Endodermal cell (in vitro differentiated cells): ENCODE measurements at places on chromosomes 3 and 15.
A peak's percentile ranks its signal among the peaks of the same experiment; 100 is the strongest.

- DNase-seq = no peak
Observed at GRCh38 chr15:96766366-96766765, 435.9 kb downstream of the NR2F2 start.

DNA sequence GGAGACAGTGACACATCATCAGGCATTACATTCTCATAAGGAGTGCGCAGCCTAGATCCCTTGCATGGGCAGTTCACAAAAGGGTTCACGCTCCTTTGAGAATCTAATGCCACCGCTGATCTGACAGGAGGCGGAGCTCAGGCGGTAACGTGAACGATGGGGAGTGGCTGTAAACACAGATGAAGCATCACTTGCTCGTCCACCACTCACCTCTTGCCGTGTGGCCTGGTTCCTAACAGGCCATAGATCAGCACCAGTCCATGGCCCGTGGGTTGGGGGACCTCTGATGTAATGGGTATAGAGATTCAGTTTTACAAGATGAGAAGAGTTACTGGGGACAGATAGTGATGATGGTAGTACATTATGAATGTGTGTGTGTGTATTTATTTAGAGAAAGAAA lies 63.0 kb downstream of the FRMD5 start:
- DNase-seq = no peak

GRCh38 chr3:13019243-13020095 lies 53.8 kb downstream of the IQSEC1 start:
- peak; percentile 94 for DNase-seq

- no peak for DNase-seq
Observed at GRCh38 chr3:36678216-36679013, 85.9 kb downstream of the DCLK3 start.

DNA sequence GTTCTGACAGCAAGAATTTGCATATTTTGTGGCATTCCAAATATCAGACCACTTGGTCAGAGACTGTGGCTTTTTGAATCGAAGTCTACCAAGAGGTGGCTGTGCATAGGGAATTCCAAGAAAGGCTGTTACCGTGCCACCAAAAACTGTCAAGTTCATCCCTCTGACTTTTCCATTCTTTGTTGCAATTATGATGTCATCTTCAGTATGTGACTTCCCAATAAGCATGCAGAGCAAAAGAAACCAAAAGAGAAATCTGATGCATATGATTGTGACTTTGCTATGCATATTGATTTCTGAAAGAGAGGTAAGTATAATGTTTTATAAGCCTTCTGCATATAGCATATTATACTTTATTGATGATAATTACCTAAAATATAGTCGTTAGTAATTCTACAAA lies 6.5 kb downstream of the BCHE start:
- no peak for DNase-seq

DNA sequence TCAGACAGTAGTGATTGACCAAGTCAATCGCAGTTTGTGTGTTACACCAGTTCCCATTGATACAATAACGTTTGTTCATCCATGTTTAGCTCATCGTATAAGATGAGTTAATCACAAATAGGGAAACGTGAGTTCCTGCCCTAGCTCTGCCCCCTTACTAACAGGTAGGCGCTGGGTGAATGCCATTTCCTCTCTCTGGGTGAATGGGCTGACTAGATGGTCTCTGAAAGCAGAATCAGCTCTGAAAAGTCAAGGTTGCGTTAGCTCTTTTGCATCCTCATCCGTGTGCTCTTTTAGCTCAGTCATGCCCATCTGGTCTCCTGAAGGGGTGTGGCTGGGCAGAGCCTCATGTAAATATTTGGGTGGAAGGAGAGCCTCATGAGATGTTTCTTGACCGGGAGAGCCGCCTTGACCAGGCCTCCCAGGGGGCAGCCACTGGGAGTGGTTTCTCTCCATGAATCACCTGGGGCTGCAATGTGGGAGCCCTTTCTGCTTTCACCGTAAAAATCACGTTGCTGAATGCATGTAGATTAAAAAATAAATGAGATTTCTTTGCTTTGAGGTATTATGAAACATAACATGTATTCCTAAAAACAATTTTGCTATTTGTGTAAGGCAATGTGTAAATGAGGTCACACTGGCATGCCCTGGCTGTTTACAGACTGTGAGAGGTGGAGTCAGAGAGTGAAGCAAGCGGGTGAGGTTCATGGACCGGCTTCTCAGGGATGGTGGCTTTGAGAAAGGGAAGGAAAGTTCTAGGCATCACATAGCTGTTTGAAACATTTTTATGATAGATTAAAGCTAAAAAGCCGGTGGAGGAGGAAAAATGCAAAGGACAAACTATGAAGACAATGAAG lies 108.4 kb upstream of the RASGRP1 start:
- no peak for DNase-seq

GRCh38 chr15:48963524-48964113 lies at the start of gene SHC4:
TSS of gene SHC4 (minus strand) at chr15:48963919. CDS start at chr15:48963015, 904 bp downstream.
- peak; percentile 89 for DNase-seq

DNA sequence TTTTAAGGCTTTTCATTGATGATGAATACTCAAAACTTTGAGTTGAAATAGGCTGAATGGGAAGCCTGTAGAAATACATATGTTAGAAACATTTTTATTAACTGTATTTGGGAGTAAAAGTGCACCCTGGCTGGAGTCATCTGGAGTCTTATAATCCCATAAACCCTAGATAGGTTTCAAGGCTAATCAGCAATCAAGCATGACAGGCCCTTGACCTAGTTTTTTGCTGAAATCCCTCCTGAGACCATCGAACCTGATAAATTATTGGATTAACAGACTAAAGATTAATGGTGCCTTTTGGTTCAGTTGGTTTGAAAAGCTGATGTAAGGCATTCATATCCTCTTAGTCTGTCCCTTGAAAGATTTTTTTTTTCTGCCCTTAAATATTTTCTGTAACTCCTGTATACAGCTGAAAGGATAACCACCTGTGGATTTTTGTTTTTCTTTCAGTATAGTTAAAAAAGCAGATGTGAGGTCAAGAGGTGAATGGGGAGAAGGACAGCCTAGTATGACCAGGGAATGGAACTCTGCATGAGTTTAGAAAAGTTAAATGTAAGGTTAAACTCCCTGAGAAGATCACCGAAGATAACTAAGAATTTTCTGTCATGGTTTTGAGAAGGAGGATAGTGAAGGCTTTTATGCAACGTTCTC lies 69.4 kb upstream of the STXBP5L start:
- no peak for DNase-seq

- DNase-seq = no peak
Observed at GRCh38 chr3:46576-46975, 150.0 kb upstream of the CHL1 start.

DNA sequence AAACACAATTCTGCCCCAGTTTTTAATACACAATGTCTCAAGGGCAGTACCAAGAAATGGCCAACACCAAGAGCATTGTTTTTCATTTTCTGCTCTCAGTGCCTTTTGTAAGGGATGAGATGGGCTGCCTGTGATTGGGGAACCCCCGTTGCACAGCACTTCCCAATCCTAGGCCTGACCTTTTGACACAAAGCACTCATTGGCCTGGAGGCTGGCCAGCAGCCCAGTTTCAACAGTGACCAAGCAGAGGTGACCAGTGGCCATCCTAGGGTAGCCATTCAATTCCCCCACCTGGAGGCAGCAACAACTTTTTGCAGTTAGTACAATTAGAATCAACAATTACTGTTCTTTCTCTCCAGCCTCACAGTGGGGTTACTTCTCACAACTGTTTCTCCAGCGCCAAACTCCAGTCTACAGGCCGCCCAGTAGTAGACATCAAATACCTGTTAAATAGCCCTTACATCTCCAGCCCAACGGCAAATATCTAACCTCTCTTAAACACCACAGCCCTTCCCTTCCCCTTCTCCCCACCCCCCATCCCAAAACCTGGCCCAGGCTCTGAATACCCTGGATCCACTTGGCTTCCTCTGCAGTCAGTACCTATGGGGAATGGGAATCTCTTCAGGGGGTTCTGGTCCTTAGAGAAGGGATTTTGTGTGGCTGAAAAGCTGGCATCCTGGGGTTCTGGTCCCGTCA lies 8.9 kb upstream of the LRRC2 start:
- peak; percentile 94 for DNase-seq

- DNase-seq = no peak
Observed at GRCh38 chr3:156760333-156760732, 65.8 kb upstream of the LEKR1 start.

GRCh38 chr3:111584744-111585143 lies 10.4 kb downstream of the ZBED2 start:
- DNase-seq = no peak

DNA sequence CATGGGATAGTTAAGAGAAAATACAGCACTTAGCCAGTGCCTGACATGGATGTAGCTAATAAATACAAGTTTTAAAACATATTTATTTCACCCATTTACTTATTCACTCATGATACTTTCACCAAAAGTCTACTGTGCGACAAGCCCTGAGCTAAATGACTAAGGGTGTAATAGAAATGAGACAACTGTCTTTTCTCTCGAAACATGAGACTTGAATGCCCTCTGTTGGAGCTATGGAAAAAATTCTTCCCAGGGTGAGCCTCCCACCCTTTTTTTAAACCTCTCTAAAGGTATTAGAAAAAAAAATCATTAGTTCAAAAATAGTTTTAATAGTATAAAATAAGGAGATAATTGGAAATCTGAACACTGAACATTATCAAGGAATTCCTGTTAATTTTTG lies 24.3 kb upstream of the RPL14 start:
- DNase-seq = no peak

DNA sequence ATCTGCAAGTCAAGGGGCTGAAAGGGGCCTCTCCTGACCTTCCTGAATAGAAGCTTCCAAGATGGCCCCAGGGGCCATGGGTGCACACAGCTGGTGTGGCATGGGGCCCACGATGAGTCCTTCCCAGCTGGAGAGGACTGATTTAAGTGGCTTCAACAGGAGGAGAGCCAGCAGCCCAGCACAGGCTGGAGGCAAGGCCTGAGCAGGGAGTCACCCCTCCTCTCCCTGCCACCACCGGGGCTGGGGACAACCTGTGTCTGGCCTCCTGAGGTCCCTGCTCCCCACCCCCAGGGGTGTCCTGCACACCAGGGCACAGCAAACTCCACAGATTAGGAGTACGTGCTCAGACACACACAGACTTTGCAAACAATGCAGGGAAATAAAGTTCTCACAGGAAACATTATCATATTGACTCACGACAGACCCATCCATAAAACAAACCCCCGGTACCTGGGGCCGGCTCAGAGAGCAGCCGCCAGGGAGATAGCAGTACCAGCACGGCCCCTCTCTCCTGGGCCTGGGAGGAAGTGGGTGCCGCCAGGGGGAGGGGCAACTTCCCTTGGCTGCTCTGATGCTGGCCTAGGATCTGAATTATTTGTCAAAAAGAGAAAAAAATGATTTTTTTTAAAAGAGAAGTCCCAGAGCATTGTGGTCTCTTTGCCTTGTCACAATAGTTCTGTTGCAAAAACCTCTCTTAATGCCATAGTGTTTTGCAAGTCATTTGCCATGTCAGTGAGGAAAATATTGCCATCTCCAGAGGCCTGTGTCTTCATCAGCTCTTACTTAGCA lies 21.9 kb upstream of the TSEN2 start:
- no peak for DNase-seq

GRCh38 chr3:115503394-115503793 lies 119.9 kb upstream of the GAP43 start:
- DNase-seq = no peak

GRCh38 chr3:65967451-65967850 lies 71.3 kb downstream of the MAGI1 start:
- DNase-seq = no peak

DNA sequence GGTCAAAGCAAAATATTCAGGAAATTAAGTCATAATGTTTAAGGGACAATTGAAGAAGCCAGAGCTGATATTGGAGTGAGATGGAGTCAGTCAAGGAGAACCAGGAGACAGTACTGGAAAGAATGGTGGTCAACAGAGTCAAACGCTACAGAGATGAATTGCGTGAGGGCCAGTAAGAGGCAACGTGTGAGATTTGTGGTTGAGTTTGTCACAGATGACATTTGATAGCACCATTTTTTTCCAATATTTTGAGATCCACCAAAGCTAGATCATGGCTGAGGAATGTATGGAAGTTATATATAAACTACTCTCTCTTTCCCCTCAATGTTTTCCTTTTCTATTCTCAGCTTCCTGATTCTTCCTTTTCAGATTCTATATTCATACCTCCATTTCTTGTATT lies 375.1 kb upstream of the ROBO2 start:
- DNase-seq = no peak

GRCh38 chr3:197343656-197344408 lies 45.4 kb upstream of the DLG1 start:
- DNase-seq = peak; percentile 31

DNA sequence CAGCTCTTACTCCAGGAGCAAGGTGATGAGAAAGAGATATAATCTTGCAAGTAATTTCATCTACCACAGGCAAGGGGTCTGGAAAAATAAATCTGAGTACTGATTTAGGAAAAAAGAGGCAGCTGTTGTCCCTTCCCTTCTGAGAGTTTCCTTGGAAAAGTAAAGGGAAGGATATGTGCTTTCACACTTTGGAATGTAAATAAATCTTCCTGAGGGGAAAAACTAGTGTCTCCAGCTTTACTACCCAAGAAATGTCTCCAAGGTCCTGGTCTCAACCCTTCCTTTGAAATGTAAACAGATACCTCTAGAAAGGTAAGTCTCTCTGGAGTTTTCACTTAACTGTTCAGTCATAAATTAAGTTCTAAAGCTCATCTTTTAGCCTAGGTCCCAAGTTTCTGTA lies 102.6 kb downstream of the DPH6 start:
- no peak for DNase-seq

- no peak for DNase-seq
Observed at GRCh38 chr15:27500206-27500605, 529.2 kb downstream of the GABRG3 start.

GRCh38 chr3:50302095-50303012 lies 1.0 kb downstream of the HYAL1 start:
- DNase-seq = peak; percentile 51

DNA sequence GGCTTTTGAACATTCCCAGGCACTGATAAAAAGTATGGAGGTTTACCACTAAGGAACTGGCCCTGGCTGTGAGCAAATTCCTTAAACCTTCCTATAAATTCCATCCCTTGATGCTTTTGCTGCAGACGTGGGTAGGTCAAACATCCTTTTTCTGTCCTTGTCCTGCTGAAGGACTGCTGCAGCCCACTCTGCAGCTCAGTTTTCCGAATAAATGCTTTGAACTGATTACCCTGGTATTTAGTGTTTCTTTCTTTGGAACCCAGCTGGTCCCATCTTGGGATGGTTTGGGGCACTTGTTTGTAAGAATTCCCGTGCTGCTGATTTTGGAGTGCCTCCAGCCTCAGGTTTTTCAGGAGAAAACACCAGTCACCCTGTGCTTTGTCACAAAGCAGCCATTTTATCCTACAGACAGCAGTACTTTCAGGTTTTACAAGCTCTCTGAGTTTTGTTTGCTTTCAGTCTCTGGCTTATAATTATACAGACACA lies 815.9 kb downstream of the VGLL3 start:
- peak; percentile 70 for DNase-seq
